ENCODE measurements at places on chromosomes 3 and 15.

- DNase-seq: no peak
Observed at GRCh38 chr3:174125267-174125824, 727.8 kb downstream of the NLGN1 start.

- DNase-seq: no peak
Observed at GRCh38 chr15:52071570-52071969, 41.0 kb downstream of the BCL2L10 start.

DNA sequence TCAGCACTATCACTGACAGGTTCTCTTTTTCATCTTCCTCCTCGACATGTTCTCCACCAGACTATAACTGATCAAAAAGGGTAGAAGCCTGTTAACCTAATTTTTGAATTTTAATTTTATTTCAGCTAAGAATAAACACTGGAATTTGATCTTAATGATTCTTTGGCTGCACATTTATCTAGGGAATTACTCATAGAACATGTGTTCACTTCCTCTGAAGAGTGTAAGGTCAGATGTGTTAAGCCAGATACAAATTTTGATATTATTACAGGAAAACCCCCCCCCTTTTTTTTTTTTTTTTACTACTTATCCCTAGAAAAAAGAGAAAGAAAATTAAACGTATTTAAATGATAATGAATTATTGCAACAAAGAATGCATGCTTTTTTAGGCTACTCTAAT is 15.0 kb downstream of the DCBLD2 start:
- DNase-seq: no peak

DNA sequence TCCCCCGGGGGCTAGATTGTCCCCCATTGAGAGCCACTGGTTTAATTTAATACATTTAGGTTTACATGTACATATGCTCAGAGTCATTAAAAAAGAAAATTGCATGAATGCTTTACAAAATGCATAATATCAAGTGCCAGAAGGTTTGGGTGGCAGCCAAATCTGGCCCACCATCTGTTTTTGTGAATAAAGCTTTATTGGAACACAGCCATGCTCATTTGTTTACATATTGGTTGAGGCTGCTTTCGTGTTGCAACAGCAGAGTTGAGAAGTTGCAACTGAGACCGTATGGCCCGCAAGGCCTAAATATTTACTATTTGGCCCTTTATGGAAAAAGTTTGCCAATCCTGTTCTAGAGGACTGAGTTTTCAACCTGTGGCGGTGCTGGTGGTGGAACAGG is 32.1 kb upstream of the RGMA start:
- DNase-seq: no peak

DNA sequence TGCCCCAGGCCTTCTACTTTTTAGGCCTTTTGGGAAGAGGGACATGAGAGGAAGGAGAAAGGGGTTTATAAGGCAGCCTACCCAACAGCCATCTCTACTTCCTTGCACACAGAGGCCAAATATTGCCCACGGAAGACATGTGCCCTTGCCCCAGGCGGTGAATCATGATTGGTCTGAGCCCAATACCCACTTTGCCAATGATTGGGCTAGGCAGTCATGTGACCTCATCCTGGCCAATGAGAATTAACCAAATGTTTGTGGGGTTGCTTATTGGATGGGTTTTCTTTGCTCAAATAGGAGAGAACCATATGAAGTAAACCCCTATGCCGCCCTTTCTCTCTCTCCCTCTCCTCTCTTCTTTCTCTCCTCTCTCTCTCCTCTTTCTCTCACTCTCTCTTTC is 42.2 kb upstream of the ATP1B3 start:
- no peak for DNase-seq

DNA sequence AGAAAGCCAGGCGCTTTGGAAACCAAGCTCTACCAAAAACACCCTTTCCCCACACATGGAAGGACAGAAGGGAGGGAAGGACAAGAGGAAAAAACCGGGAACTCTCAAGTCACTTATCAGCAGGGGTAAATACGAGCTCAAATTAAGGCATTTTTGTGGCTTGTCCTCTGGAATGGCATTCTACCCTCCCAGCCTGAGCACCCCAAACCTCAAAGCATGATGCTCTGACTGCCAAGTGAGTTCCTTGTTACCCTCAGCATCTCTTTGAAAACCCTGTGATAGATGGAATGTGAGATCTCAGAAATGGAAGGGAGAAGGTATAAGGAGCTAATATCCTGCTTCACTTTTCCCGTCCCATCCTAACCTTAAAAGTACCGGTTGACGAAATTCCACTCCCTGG is 8.1 kb upstream of the CSPG5 start:
- no peak for DNase-seq

DNA sequence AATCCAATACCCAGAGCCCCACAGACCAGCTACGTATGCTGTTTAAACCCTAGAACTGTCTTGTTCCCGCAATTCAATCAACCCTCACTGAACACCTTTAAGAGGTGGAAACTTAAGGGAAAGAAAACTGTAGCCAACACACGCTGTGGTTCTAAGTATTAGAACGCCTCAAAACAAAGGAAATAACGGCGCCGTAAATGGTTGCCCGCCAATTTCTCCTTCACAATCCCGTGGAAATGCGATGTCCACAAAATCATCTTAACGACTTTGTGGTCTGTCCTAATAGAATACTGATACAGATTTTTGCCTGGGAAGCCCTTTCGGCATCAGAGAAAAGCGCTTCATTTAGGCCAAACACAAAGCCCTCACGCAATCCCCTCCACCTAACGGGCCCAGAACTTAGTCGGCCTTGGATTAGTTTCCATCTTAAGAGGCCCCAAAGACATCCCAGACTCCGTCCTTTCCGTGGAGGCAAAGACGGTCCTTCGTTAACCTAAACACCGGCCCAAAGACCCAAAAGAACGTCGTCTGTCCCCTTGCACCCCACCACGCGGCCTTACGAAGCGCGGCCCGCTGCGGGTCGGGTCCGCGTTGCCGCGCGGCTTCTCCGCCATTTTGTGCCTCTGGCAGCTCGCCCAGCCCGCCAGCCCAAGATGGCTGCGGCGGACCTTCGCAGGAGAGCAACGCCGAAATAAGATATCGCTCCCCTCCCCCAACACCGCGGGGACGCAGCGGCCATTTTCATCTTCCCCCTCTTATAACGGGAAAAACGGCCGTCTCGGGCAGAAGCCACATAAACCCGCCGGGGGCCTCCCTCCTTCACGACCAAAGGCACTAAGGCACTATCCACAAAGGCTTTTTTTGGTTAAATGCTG is 763 bp downstream of the TRA2B start:
- DNase-seq: peak; percentile 79

GRCh38 chr15:47707391-47707790 is 9.9 kb upstream of the SEMA6D start:
- no peak for DNase-seq

GRCh38 chr3:123080864-123081562 is 14.2 kb downstream of the PDIA5 start:
- no peak for DNase-seq

- no peak for DNase-seq
Observed at GRCh38 chr3:101950985-101951733, 101.8 kb downstream of the NFKBIZ start.

- no peak for DNase-seq
Observed at GRCh38 chr3:59839810-59840515, 790.1 kb upstream of the CFAP20DC start.

DNA sequence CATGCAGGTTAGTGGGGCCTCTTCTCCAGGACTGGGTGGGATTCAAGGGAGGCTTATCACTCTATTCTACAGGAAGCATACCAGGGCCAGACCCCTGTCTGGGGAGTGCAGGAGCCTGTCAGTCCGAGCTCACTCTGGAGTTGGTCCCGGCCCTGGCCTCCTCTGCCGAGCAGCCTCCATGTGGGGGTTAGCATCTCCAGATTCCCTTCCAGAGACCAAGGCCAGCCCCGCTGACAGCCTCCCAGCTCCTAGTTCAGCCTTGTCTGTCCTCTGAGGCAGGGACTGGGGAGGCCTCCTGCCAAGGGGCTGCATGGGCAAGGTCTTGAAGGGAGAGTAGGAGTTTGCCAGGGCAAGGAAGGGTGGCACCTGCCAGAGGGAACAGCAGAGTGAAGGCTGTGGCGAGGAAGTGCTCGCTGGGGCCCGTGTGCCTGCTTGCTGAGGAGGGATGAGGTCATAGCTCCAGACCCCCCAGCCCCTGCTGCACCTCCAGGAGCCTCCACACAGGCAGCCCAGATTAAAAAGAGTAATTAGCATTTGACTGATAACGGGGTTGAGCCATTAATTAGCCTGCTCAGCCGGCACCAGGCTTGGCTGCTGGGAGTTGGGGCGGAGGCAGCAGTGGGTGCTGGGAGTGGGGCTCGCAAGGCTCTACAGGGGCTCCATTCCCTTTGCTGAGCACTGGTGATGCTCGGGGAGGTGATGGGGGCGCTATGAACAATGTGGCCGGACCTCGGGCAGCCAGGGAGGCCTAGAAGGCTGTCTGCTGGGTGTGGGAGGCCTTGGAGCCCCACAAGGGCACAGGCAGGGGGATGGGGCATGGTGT is 54.3 kb downstream of the DNAJB8 start:
- no peak for DNase-seq

GRCh38 chr3:8780279-8780678 is 10.9 kb upstream of the OXTR start:
- DNase-seq: no peak

GRCh38 chr3:24047513-24047912 is 102.4 kb downstream of the NR1D2 start:
- no peak for DNase-seq

DNA sequence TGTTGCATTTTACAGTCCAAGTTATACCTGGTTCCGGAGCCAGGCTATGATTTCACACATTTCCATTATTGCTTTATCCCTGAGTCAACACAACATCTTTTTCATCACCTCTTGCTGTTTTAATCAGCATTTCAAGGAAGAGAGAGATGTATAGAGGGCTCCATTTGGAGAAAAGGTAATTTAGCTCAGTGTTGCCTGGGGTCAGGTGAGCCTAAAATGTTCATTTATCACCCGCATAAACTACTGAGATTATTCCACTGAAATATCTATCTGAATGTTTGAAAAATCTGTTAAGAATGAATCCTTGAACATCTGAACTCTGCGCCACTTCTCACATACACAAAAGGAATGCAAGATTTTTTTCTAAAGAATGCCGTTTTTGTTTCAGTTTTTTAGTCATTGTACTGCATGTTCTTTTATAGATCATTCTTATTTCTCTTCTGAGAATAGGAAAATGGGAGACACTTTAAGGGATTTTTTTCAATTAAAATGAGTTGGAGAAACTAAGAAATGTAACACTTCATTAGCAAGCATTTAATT is 51.5 kb upstream of the AGTR1 start:
- no peak for DNase-seq

DNA sequence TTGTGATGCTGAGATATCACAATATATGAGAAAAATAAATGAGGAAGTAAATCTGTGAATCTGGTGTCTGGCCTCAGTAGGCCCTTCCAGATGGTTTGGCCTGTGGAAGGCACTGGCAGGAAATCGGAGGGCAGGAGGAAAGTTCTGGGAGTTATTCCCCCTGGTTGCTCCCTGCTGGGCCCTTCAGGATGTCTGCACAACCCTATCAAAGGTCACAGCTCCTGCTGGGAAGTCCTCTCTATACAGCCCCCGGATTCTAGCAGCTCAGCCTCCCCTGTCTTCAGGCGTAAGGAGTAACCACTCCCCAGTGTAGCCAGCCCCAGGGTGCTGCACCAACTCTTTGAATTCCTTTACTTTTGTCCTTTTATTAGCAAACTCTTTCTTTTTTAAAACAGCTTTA is 56.2 kb downstream of the WNT7A start:
- no peak for DNase-seq

DNA sequence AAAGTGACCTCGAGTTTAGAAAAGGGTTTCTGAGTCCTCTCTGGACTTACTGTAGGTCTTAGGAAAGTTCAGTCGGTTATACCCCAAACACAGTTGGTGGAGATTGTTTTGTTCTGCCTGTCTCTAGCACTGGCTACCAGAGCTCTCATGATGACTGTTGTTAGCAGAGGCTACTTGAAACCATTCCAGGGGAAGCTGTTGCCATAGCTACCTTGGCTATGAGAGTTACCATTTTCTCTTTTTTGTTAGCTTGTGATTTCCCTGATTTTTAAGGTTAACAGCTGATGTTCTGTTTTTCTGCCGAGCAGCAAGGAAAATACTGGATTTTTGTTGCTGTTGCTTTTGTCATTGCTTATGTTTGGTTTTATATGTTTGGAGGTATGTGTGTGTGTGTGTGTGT is 26.7 kb downstream of the ABHD2 start:
- DNase-seq: no peak

DNA sequence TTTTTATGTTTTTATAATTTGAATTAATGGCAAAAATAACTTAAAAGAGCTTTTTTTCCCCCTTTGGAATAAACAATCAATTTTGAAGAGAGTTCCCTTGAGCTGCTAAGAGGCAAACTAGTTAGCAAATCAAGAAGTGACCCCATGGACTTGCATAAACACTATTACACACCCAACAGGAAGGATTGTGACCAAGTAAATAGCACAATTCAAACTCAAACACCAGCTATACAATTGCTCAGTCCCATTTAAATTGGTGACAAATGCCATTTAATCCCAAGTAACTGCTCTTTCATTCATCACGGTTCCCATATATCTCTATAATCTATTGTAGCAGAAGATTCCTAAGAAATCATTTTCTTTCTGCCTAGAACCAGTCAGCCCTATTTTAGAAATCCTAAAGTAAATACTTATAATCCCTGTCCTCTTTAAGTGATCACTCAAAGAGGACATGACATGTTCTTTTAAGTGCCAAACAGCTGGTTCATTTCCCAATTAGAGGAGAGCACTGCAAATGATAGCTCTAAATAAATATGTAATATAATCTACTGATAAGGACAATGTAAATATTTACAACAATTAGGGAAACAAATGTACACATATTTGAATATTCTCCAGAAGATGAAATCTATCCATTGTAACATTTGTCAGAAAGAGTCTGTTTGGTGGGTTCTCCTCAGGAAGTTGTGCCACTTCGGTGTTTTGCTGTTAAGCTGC is 137.8 kb upstream of the ADAMTS9 start:
- no peak for DNase-seq

All from stimulated activated CD8-positive, alpha-beta memory T cell treated with anti-CD3 and anti-CD28 coated beads, Interleukin-12 subunit alpha, Interleukin-12 subunit beta, amount 100 ng/mL, for 1 hour (primary cell).